GM10248 (cell line): ENCODE measurements at places on chromosomes 2 and 18.

DNA sequence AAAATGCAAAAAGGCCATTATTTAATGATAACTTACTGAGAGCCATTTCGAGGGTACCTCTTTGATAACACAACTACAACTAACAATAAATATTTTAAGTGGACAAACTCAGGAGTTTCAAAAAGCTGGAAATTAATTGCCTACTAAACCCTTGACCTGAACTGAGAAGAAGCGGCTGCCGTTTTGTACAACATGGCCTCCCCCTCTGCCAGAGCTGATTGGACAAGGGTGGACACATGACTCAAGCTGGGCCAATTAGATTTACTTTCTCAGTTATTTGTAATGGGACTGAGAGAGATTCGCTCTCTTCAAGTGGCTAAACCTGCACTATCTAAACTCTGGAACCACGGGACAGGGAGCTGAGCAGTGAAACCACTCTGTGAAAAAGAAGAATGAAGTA, 135.9 kb upstream of the SERPINE2 start:
- DNase-seq = no peak

- peak; percentile 28 for DNase-seq
Measured at GRCh38 chr2:213021971-213022899, 129.2 kb downstream of the IKZF2 start.

DNA sequence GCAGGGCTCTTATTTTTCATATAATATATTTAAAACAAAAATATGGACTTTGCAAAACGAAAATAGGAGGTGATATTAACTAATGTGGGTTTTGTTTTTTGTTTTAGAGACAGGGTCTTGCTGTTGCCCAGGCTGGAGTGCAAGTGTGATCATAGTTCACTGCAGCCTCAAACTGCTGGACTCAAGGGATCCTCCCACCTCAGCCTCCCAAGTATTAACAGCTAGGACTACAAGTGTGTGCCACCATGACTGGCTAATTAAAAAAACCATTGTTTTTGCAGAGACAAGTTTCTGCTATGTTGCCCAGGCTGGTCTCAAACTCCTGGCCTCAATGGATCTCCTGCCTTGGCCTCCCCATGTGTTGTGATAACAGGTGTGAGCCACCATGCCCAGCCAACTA, 70.4 kb upstream of the FZD5 start:
- DNase-seq = no peak

- DNase-seq = no peak
Measured at GRCh38 chr18:32380559-32380958, 90.1 kb downstream of the GAREM1 start.

- DNase-seq = no peak
Measured at GRCh38 chr2:212489719-212490346, 48.8 kb downstream of the ERBB4 start.

GRCh38 chr2:43425659-43426058, 170.2 kb downstream of the THADA start:
- DNase-seq = no peak

DNA sequence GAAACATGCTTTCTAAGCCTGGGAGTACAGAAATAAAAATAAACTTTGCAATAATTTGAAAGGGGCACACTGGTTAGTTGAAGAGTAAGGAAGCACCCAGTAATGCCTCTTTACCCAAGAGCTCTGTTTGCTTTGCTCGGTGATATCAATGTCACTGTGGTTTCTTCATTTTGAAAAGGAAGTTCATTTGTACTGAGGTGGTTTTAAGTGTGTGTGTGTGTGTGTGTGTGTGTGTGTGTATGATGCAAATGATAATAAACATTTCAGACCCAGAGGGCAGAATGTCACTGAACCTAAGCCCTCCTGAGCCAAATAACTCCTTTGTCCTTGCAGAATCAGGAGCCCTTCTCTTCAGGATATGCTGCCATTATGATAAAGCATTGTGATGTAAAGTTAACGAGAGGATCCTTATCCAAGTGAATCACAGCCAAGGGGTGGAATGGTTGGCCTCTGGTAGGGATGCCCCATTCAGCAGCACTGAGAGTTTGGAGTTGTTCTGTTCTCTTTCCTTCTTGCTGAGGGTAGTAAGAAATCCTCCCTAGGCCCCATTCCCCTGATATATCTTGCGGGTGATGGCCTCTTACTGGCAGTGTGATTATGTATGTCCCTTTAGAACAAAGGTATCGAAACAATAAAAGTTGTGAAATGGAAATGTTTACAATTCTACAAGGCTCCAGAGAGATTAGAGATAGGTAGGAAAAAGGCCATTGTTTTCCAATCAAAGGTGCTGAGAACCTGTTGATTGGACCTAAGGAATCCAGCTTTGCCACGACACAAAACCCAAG, 7.6 kb downstream of the ITGA6 start:
- DNase-seq = no peak

DNA sequence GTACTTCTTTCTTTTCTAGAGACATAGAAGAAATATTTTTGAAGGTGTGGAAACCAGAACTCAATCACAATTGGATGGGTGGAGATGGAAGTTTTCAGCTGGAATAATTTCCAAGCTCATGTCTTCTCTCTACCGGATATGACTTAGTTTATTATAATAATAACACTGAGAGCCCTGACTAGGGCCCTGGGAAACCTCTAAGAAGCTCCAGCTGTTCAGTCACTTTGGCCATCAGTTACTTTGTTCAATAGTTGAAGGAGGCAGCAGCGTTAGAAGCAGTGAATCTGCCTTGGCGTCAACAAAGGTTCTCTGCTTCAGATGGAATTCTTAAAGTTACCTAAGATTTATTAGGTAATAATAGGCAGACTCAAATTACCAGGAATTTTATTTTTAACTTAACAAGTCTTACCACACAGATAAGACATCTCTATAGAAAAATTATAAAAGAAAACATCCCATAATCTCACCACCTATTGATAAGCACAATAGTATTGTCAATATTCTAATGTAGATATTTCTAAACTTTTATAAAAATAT, 293.8 kb upstream of the CHAC2 start:
- no peak for DNase-seq

DNA sequence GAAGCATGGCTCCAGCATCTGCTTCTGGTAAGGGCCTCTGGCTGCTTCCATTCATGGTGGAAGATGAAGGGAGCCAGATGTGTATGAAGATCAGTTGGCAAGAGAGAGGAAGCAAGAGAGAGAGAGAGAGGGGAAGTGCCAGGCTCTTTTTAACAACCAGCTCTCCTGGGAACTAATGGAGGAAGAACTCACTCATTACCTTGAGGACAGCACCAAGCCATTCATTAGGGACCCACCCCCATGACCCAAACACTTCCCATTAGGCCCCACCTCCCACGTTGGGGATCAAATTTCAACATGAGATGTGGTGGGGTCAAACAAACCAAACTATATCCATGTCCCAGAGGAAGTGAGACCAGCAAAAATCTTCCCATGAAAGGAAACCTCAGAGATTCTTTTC, 124.8 kb upstream of the SIX2 start:
- DNase-seq = no peak

GRCh38 chr18:13629841-13630715, 96.3 kb downstream of the FAM210A start:
- DNase-seq = peak; percentile 82

DNA sequence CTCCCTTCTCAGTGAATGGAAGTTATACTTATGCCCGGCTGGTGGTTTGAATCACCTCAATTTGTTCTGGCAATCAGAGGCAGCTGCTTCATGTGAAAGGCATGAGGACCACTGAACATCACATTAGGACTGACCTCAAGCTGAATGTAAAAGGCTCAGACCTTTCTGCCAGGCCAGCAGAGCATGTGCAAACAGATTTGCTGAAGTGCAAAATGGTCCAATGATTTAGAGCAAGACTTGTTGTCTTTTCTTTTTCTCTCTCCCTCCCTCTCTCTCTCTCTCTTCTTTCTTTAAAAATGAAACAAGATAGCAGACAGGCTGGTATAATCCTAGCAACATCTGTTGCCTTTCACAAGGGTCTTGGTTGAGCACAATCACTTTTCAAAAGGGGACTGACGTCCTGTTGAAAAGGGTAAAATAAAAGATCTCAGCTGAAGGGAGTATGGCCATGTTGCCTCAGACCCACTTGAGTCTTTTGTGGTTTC, 13.3 kb upstream of the CDH7 start:
- no peak for DNase-seq

GRCh38 chr18:45642238-45642637, 27.0 kb downstream of the SLC14A2 start:
- no peak for DNase-seq

DNA sequence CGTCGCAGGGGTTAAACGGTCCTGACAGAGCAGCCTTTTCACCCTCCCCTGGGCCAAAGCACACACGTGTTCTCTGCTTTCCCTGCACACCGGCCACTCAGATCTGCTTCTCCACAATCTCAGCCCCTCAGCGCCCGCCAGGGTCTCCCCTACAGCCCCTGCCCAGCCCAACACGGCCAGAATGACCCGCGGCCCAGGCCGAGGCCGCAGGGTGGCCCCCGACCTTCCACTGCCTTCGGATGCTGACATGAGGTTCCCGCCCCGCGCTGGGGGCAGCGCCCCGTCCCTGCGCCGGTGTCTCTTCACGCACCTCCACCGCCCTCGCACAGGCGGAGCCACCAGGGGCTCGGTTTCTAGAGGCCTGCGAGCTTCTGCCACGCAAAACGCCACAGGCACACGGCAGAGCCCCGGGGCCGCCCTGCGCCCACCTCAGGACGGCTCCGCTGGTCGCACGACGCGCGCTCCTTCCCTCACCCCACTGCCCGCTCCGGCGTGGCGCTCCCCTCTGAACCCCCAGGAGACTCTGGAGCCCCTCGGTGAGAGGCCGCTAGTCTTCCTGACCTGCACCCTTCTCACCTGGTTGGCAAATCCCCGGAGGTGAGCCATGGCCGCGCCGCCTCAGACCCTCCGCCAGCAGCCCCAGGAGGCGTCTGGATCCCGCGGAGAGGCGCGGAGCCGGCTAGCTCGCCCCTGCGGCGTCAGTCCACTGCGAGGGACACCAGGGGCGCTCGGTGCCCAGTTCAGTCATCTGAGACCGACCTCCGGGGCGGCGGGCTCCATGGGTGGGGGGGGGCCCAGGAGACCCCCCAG, 749 bp downstream of the STK25 start:
- peak; percentile 66 for DNase-seq

- DNase-seq = no peak
Measured at GRCh38 chr2:173048522-173048896, 27.1 kb upstream of the MAP3K20 start.

DNA sequence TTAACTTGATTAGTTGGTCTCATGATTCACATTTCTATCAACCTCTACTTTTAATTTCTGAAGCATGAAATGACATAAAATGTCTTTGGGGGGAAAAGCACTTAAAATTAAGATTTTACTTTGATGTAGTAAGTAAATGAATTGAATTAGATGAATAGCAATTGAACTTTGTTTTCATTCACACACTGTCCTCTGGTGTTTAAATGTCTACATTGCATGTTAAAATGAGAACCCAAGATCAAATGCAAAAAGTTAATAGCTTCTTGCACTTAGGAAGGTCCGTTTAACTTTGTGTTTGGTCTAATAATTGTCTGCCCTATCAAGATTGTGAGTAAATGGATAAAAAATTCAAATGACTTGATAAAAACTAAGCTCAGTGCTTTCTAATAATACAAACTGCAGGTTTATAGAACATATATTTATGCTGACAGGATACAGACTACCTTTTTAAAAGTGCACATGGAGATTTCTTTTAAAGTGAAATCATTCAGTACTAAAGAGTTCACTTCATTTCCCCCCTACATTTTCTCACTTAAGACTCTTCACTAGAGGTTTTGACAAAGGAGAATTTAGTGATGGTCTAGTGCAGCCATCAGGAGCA, 156.2 kb upstream of the NABP1 start:
- peak; percentile 31 for DNase-seq
